ENCODE measurements at places on chromosomes 5 and 9. TPM values are rescaled to one million over a fixed set of nuclear protein-coding genes. Genes with fewer than 3 reads are reported as not detected.

The EIF4E1B gene
- not detected for total RNA-seq

The CEP78 gene
- 5.4 TPM for total RNA-seq

The MORN5 gene
- total RNA-seq = not detected

The AHRR gene
- total RNA-seq = 7.6 TPM

The ECM2 gene
- 17.3 TPM for total RNA-seq

The SPACA9 gene
- total RNA-seq = 3.2 TPM

The PIP5KL1 gene
- 0.94 TPM for total RNA-seq

The SLC35D2 gene
- total RNA-seq = 8.1 TPM

The C1QTNF2 gene
- total RNA-seq = 0.35 TPM

The HOMER1 gene
- 6.3 TPM for total RNA-seq

The CAVIN4 gene
- 1.1 TPM for total RNA-seq

The PCDHA12 gene
- total RNA-seq = 0.15 TPM

The CAMK4 gene
- 1.7 TPM for total RNA-seq

The TMEM161B gene
- 8.1 TPM for total RNA-seq

The DEPDC1B gene
- 0.70 TPM for total RNA-seq

The CD72 gene
- total RNA-seq = 0.30 TPM

The RLN2 gene
- total RNA-seq = not detected

The PBX3 gene
- 21.2 TPM for total RNA-seq

The SLC6A7 gene
- total RNA-seq = not detected

Data from smooth muscle cell of the coronary artery (primary cell).